Daoy (cell line): ENCODE measurements at places on chromosomes 3 and 15. TPM values are rescaled to one million over a fixed set of nuclear protein-coding genes. Genes with fewer than 3 reads are reported as not detected.

GRCh38 chr3:14602006-14602803 is 49.4 kb upstream of the CCDC174 start:
- no peak for DNase-seq

GRCh38 chr3:172138792-172139507 is 99.6 kb downstream of the FNDC3B start:
- DNase-seq, result peak; percentile 77

Gene SYNPR
- total RNA-seq, result not detected in 2 replicates

DNA sequence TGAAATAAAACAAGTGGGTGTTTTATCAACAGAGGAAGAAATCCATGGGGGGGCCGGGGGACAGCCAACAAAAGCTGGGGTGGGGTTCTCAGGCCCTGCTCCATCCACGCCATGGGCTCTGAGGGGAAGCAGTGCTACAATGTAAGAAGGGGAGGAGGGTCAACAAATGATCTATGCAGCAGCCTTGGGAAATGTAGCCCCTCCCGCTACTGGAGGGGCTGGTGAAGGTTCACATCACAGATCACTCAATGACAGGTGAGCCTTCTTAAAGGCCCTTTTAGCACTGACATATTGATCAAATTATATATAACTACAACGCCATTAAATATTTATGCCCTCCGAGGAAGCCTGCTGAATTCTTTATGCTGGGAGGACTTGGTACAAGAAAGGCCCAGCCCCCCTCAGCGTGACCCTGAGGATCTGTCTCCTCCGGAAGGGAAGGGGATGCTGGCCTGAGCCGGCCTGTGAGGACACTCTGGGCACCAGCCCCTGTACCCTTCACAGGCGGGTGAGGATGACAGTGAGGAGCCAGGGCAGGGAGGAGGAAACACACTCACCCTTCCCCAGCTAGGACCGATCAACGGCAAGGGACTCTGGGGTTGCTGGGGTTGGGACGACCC is 15.3 kb downstream of the TLE3 start:
- no peak for DNase-seq

Gene GOLGA6C
- 0.34 TPM in 1 of 2 replicates, not detected in the other for total RNA-seq

- peak; percentile 81 for DNase-seq
These were observed 45.1 kb downstream of the EFCAB12 start for GRCh38 chr3:129383292-129383860.

- DNase-seq, result no peak
These were observed 66.0 kb downstream of the PDZRN3 start for GRCh38 chr3:73558727-73559075.

DNA sequence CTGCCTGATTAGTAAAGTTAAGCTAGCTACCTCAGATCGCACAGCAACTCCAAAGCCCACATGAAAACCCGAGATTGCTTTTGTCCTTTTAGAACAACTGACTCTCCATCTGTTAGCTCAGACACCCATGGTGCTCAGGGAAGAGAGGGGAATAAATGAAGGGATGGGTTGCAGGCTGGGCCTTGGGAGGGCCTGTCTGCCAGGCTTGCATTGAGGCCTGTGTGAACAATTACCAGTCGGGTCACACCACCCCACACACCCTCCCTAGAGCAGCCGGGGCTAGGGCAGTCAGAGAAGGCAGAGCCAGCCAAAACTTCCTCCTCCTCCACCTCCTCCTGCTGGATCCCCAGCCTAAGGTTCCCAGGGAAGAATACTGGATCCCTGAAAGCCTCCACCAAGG is 8.8 kb upstream of the PRKAR2A start:
- DNase-seq, result no peak

DNA sequence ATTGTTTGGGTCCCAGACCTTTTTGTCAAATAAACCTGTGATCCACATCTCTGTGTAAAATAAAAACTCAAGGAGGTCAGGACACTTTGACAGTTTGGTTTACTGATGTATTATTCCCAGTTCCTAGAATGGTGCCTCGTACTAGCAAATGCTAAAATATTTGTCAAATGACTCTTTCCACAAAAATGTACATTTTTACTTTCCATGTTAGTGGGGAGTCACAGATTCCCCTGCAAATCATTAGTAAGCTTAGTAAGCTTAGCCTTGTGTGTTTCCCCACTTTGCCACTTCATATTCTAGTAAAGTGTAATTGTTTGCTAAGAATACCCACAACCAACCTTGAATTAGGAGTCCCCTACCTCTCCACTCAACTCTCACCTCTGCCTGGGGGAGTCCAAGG is 2.4 kb upstream of the MAGI1 start:
- DNase-seq, result no peak

DNA sequence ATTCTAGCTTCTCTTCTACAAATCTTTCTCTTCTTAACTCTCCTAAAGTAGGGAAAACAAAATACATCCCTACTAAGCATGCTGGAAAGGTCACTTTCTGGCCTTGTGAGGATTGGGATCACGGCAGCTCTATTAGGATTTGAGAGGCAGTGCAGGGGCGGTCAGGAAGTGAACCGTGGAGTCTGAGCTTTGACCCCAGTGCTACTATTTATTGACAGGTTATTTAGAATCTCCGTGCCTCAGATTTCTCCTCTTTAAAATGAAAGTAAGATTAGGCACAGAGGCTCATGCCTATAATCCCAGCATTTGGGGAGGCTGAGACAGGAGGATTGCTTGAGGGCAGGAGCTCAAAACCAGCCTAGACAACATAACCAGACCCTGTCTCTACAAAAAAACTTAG is 42.0 kb upstream of the CHRM5 start:
- no peak for DNase-seq

Gene NDUFAF3
- 60.1 and 65.4 TPM in 2 replicates for total RNA-seq

- DNase-seq, result no peak
These were observed 11.3 kb upstream of the MANF start for GRCh38 chr3:51373658-51374421.

DNA sequence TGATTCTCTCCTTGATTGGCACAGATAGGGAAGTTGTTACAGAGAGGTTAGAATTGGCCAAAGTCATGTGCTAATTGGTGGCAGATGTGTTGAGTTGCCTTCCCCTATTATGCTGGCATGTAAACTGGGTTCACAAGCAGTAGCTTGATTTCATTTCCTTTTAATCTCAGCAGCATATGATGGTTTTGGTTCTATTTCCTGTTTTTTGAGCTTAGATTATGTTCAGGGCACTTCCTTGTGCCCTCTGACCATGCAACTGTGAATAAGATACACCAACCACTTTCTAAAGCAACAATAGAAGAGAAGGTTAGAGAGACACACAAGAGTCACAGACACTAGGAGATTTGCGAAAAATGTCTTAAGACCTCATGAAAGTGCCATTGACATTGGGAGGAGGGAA is 16.5 kb downstream of the HPS3 start:
- no peak for DNase-seq

Gene TAGLN3
- 0.80 and 5.1 TPM in 2 replicates for total RNA-seq
